ENCODE measurements at places on chromosomes 5 and 9. TPM values are rescaled to one million over a fixed set of nuclear protein-coding genes. Genes with fewer than 3 reads are reported as not detected.

Gene LCNL1
- total RNA-seq: not detected

- no peak for DNase-seq
Measured at GRCh38 chr5:39680213-39680612, 255.4 kb upstream of the DAB2 start.

Gene CHSY3
- 6.8 TPM for total RNA-seq

DNA sequence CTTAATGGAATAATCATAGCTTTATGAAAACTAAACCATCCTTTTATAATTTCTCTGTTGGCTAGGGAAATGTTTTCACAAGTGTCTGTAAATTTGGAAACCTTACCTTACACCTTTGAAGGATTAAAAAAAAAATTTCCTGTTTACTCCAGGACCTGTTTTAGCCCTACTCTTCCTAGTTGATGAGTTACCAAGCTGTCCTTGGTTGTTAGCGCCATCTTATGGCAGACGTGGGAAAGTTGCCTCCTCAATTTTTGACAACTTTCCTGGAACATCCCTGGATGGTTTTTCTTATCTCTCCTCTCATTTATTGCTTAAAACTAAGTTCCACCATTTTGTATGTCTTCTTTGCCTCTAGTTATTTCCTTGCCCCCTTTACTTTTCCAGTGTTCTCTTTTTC is 25.7 kb downstream of the ZSWIM6 start:
- no peak for DNase-seq

DNA sequence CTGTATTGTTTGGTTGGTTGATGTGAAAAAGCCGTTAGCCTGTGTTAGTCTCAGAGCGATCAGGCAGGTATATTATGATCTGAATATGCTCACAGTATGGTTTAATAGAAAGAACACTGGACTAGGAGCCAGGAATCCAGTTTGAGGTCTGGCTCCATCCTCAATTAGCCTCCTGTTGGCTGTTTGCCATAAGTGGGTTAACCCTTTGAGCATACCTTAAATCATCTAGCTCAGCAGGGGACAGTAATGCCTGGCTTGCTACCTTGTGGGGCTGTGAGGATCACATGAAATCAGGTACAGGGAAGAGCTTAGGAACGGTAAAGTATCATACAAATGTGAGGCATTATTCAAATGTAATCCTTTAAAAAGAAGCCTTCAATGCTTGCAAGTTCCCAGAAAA is 104.7 kb downstream of the CMYA5 start:
- no peak for DNase-seq

- no peak for DNase-seq
Measured at GRCh38 chr5:150438873-150439546, 10.5 kb downstream of the RPS14 start.

DNA sequence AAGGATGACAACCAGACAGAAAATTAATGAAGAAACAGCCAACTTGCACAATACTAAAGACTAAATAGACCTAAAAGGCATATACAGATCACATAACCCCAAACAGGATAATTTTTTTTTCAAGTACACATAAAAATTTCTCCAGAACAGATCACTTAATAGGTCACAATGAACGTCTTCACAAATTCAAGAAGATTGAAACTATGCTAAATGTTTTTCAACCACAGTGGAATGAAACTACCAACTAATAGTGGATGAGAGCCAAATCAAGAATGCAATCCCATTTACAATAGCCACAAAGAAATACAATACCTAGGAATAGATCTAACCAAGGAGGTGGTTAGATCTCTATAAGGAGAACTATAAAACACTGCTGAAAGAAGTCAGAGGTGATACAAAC is 145.8 kb downstream of the TMEM232 start:
- no peak for DNase-seq

GRCh38 chr5:117149312-117149711 is 574.7 kb upstream of the SEMA6A start:
- DNase-seq: no peak

DNA sequence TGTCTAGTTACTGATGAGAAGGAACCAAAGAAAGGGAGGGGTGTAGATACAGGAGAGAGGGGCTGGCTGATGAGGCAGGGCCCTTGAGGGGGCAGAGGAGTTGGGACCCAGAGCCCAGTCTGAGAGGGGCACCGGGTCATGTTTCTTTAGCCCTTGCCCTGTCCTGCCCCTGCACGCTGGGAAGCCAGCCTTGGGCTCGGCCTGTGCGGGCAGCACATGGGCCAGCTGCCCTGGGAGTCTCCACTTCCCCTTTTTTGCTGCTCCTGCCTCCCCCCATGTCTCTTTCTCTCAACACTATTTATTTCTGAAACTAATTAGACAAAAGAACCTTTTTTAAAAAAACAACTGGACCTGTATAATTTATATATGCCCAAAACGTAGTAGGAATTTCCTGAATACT is 20.5 kb downstream of the MVB12B start:
- no peak for DNase-seq

DNA sequence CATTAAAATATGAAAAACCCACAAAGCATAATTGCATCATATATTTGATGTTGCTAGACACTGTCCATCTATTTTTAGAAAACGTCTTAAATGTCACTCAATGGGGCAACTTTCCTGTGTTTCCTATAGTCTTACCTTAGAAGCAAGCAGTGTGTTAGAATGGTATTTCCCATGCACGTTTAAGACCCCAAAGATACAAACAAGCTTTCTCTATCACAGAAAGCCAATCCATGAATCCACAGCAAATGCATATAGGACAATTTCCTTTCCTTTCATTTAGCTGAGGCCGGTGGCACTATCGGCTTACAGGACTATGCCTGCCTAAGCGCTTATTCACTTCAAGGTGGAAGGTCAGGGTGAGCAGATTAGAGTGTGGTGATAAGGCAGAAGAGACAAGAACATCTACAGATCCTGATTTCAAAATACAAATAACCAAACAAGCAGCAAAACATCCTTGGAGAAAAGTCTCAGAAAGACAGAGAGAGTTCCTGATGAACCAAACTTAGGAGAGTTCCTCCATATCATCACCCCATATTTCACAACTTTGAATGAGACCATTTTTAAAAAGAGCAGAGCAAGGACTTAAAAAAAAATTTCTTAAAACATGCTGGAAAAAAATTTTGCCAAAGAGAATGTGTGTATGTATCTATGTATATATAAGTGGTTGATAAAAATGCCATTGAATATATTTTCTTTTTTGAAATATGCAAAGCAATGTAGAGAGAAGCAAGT is 57.2 kb downstream of the MEF2C start:
- peak; percentile 71 for DNase-seq

GRCh38 chr5:94562327-94562971 is 56.0 kb downstream of the KIAA0825 start:
- DNase-seq: no peak

Gene DBH
- total RNA-seq: not detected

GRCh38 chr5:56746553-56747339 is 68.6 kb upstream of the MAP3K1 start:
- DNase-seq: no peak

Gene ZNF454
- 0.55 TPM for total RNA-seq

Gene TEX48
- total RNA-seq: not detected

DNA sequence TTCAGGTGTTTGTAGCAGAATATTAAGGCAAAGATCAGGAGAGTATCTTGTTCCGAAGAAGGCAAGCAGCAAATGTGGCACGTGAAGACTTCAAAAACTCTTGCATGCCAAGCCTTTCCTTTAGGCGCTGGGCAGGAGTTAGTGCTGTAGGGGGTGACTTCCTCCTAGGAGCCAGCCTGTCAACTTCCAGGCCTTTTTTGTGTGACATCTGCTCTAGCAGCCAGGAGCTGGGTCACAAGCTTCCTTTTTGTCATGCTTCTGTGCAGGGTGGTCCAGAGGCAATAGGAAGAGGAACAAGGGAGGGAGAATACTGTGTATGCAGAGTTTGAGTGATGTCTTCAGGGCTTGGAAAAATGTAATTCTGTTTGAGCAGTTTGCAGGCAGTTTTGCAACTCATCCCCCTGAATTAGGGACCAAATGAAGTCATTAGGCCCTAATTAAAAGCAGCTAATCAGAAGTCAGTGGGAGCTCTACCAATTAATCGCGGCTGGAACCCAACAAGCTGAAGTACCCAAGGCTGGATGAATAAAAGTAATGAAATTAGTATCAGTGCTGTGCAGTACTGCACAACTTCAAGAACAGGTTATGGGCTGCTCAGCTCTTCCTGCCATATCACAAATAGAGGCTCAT is 53.5 kb downstream of the TLR4 start:
- DNase-seq: no peak

DNA sequence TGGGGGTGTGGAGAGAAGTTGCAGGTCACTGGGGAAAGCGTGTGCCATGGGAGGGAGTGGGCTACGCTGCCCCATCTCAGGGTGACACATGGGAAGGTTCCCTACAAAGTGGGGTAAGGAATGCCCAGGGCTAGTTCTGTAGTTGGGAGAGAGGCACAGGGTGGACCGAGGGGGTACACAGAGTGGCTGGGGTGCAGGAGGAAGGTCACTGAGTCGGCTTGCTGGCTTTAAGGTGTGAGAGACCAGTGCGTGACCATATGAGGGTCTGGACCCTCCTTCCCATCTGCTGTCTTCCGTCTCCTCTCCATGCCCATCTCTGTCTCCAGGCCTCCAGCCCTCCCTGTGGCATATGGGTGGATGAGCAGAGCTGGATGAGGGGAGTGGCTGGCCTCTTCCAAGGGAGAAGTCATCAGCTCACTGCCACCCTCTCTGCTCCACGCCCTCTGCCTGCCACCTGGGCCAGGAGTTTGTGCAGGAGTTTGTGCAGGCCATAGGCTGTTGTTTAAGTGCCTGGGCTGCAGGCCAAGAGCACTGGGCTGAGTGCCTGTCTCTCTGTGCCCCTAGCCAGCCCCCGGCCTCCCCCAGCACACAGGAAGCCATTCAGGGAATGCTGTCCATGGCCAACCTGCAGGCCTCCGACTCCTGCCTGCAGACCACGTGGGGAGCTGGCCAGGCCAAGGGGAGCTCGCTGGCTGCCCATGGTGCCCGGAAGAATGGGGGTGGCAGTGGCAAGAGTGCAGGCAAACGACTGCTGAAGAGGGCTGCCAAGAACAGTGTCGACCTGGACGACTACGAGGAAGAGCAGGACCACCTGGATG is 96.8 kb downstream of the PHF2 start:
- no peak for DNase-seq

- DNase-seq: no peak
Measured at GRCh38 chr5:42819745-42820144, 8.1 kb upstream of the SELENOP start.

DNA sequence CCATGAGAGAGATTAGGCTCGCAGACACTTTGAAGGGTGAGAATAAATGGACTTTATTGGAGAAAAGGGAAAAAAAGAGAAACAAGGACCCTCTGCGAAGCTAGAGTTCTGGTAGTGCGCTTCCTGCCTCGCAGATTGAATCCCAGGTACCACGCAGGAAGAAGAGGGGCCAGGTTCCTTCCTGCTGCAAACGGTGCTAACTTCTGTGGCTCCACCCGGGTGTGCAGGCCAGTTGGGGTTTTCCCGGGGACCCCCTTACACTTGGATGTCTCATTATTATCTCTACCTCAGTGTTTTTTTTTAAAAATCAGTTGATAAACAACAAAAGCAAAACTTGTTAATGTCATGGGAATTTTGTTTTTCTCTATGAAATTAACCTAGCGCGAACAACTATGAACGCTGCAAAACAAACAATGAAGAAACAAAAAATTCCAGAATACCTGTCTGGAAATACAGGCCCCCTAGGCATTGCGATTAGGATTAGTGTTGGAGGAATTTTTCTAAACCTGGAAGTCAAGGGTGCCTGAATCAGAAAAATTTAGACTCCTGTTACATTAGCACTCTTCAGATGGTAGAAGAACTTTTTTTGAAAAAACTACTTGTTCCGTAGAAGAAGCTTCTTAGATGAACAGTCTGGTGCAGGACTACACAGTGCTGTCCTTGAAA is 414.5 kb downstream of the MAN2A1 start:
- DNase-seq: no peak

Gene GFM2
- 29.0 TPM for total RNA-seq

GRCh38 chr9:6484210-6484609 is 71.2 kb downstream of the UHRF2 start:
- no peak for DNase-seq

- DNase-seq: no peak
Measured at GRCh38 chr9:109568568-109569210, 70.6 kb upstream of the PTPN3 start.

GRCh38 chr5:151151793-151152192 is 5.8 kb downstream of the ANXA6 start:
- no peak for DNase-seq

Gene IFT74
- total RNA-seq: 7.8 TPM

GRCh38 chr5:1730487-1730847 is 69.2 kb downstream of the MRPL36 start:
- DNase-seq: no peak

Gene PARP8
- total RNA-seq: 0.18 TPM

Gene CYSTM1
- 28.9 TPM for total RNA-seq

DNA sequence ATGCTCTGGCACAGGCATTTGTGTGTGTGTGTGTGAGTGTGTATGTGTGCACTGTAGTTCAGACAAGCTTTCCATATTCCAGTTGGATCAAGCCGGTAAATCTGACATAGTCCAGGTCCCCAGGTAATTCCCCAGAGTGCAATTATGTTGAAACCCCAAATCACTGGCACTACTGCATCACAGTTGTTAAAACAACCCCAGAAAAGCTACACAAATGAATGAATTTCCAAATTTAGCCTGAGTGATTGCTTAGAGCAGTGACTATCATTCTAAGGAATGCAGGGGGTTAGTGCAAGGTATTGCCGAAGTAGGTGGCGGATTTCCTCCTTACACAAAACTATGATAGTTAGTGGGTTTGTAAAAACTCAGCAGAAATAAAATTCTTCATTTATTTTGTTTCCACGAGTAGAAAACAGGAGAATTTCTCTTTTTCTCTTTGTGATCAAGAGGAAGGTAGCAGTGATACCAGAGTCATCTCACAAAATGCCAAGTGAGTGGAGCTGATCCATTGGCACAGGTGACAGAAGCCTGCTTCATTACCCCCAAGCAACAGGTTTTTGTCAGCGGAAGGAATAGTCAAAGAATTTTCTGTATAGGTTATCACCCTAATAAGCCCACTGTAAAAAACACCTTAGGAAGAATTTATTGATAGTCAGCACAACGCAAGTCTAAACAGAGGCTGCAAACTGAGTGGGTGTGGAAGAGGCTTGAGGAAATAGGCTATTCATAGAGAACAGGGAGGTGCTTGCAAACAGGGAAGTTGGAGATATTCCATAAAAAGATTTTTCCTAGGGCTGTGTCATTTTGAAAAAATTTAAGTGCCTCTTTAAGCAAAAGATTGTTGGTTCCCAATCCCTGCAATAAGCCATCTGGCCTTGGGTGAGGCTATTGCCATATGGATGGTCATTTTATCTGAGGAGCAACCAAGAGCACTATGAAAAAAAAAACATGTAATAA is 385.1 kb downstream of the CHSY3 start:
- DNase-seq: no peak

Gene FGD3
- total RNA-seq: not detected

DNA sequence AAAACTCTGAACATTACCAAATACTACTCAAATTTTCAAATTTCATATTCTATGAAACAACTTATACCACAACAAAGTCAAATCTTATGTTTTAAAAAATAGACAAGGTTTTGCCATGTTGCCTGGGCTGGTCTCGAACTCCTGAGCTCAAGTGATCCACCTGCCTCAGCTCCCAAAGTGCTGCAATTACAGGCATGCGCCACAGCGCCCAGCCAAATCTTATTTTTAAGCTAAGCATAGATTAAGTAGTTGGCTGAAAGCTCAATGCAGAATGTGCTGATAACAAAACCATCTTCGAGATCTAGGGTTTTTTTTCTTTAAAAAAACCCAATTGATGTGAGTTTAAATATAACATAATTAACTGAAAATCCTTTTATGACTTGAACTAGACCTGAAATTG is 6.4 kb downstream of the LMBRD2 start:
- no peak for DNase-seq

Gene PCDHB10
- 0.62 TPM for total RNA-seq

Gene IGIP
- 2.4 TPM for total RNA-seq

Measured in endothelial cell of umbilical vein (primary cell).